Karpas-422 (cell line): ENCODE measurements at places on chromosomes 16 and 17. TPM values are rescaled to one million over a fixed set of nuclear protein-coding genes. Genes with fewer than 3 reads are reported as not detected.
A peak's percentile ranks its signal among the peaks of the same experiment; 100 is the strongest.

GRCh38 chr16:53745753-53746266 is 41.9 kb downstream of the FTO start:
- DNase-seq = no peak

DNA sequence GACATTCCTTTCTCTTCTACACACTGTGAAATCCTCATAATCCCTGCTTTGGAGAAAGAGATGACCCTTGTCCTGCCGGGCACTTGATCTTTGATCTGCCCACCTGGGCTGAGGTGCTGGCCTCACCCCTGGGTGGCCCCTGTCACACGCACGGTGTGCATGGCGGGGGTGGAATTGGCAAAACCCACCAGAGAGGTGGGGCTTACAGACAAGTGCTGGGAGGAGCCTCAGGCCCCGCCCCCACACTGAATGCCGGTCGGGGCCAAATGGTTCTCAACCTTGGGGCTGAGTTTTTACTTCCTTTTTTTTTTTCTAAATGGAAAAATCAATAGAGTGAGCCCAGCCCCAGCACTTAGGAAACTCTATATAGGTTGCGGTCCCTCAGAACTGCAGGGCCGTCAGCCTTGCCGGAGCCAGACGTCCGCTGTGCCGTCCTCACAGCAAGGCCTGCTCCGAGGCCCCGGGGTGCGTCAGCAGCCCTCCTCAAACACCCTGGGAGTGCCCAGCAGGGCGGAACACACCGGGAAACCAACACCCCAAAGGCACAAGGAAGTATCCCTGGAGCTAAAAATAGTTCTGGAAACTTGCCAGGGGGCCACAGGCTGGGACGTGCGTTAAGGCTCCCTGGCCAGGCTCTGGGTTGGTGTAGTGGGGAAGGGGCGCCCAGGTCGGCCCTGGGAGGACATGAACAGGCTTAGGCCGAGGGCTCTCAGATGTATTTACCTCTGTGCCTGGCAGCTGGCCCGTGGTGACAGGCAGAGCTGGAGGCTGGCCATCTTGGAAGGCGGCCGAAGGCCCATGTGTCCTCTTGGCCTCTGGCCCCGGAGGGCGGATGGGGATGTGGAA is 11.0 kb downstream of the GPRC5C start:
- DNase-seq = no peak

DNA sequence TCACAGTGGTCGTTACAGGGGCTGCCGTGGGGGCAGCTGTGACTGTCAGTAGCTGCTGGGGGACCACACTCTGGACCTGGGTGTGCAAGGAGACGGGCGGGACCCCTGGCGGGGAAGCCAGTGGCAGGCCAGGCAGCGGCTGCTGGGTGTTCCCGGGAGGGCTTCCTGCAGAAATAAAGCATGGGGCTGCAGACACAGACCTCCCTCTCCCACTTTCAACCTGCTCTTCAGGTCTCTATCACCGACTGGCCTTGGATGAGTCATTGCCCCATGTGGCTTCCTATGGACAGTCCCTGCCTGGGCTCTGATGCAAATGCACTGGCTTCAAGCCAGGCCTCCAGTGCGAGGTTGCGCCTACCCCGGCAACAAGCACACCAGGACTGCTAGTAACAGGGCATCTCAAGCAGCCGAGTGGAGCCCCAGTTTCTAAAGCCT is 17.2 kb downstream of the SREBF1 start:
- peak; percentile 87 for DNase-seq

DNA sequence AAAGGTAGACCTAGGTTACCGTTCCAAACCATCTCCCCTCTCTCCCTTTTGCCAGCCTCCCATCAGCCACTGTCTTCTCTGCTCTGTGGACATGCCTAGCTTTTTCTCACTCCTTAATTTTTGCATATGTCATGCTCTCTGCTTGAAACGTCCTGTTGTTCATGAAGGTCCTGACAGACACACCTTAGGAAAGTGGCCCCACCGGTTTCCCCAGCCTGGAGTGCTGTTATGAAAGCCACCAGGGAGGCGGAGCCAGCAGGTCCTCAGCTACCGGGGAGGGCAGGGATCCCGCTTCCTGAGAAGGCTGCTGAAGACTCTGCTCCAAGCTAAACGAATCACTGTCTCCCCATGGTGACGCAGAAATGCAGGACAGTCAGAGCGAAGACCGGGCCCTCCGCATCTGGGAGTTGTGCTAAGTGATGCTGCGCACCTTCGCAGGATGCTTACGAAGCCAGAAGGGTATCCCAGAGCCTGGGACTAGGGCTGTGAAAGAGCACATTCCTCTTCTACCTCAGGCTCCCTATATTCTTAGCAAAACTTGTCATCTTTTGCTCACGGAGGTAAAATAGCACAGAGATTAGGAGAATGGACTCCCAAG is 2.3 kb upstream of the SLC16A11 start:
- no peak for DNase-seq

GRCh38 chr16:84501077-84501735 is 3.3 kb downstream of the MEAK7 start:
- DNase-seq = no peak

- DNase-seq = no peak
Measured at GRCh38 chr16:22001591-22001990, 675 bp upstream of the PDZD9 start.

DNA sequence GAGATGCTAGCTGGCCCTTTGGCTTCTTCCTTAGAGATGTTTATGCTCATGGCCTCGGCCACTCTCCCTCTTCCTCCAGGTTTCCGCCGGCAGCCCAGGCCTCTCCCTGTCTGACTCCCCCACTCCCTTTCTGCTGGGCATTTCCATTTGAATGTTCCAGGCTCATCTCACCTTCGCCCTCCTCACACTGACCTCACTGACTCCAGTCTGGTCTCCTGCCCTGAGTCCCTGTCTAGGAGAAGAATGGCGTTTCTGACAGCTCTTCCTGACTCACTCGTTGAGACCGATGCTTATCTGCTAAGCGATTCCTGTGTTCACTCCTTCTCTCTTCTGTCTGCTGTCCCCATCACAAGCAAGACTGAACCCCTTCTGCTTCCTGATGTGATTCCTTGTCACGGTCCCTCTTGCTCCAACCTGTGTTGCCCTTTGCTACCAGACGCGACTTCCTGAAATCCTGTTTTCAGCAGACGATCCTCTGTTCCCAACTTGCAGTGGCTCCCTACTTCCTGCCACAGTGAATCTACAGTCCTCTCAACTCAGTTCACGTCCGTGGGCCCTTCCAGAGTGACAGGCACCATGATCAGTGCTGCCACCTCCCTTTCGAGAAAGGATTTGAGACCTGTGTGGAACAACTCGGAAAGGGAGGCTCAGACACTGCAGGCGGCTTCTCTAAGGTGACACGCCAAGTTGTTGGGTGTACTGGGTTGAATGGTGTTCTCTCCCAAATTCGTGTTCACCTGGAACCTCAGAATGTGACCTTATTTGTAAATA is 176.4 kb downstream of the MSI2 start:
- DNase-seq = no peak

DNA sequence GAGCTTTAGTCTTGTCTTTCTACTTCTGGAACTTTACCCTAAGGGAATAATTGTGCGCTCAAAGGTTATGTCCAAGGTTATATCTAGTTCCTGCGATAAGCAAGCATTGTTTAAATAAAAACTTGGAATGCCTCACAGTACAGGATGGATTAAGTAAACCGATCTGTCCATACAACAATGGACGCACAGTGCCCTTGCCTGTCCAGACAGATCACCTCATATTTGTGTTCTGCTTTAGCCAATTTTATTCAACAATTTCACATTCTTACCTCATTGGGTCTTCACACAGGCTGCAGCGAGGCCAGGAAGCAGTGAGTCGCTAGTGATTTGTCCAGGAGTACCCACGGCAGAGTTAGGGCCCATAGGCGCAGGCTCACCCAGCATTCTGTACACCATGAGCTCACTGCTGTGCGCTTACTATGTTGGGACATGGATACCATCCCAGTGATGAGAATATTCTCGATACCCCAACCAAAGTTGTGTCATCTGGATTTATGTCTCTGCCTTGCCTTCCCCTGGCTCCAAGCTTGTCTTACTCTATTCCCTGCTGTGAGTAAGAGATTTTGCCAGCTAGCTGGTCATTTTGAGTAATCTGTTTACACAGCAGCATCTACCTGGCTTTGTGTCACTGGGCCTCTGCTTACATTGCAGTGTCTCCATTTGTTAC is 39.8 kb downstream of the USP43 start:
- no peak for DNase-seq

- DNase-seq = no peak
Measured at GRCh38 chr17:4557626-4558346, 2.6 kb downstream of the GGT6 start.

- DNase-seq = no peak
Measured at GRCh38 chr16:78985716-78986605, 614.6 kb downstream of the MAF start.

DNA sequence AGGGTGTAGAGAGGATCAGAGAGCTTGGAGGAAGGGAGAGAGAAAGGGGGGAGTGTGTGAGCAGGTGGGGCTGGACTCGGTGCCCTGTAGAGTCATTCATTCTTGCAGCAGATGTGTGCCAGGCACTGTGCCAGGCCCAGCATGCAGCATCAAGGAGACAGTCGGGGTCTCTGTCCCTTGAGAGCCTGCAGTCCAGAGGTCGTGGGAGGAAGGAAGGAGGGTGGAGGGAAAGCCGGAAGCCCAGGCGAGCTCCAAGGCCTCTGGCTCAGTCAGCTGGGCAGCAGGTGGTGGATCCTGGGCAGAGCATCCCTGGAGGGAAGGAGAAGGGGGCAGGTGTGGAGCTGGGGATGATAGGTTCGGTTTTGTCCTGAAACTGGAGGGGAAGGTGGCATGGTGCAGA is 27.5 kb downstream of the EPN2 start:
- no peak for DNase-seq

DNA sequence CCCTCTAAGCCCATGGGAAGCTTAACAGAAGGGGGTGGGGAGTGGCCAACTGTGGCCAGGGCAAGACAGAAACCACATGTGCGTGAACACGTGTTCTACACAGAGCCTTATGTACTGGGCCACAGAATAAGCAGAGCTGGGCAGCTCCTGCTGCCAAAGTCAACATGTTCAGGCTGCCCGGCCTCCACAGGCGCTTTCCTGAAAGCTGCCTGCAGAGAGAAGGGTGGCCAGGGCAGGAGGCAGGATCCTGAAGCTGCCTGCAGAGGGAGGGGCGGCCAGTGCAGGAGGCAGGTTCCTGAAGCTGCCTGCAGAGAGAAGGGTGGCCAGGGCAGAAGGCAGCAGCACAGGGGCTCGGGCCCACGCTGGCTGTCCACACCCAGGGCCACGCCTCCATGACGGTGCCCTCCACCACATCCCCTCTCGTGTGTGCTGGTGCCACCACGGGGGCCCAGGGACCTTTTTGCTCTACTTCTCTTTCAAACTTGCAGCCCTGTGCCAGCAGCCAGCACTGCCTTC is 79.5 kb downstream of the ANKRD11 start:
- no peak for DNase-seq

- no peak for DNase-seq
Measured at GRCh38 chr16:31371619-31372484, 16.9 kb downstream of the ITGAX start.

GRCh38 chr17:29611351-29612093 is 11.2 kb downstream of the CORO6 start:
- DNase-seq = no peak

DNA sequence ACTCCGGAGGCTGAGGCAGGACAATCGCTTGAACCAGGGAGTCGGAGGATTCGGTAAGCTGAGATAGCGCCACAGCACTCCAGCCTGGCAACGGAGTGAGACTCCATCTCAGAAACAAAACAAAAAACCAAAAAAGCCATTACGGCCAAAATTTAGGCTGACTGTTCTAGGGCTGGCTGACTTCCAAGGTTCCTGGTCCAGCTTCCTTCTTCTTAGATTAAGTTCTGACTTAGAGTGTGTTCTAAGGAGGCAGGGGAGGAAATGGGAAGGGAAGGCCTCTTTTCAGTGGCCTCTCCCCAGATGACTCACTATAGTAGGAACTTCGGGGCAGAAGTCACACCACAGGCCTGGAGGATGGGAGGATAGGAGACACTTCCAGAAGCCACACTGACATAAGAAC is 27.7 kb upstream of the CLEC18B start:
- no peak for DNase-seq

GRCh38 chr17:80693511-80693910 is 148.9 kb downstream of the RPTOR start:
- no peak for DNase-seq

DNA sequence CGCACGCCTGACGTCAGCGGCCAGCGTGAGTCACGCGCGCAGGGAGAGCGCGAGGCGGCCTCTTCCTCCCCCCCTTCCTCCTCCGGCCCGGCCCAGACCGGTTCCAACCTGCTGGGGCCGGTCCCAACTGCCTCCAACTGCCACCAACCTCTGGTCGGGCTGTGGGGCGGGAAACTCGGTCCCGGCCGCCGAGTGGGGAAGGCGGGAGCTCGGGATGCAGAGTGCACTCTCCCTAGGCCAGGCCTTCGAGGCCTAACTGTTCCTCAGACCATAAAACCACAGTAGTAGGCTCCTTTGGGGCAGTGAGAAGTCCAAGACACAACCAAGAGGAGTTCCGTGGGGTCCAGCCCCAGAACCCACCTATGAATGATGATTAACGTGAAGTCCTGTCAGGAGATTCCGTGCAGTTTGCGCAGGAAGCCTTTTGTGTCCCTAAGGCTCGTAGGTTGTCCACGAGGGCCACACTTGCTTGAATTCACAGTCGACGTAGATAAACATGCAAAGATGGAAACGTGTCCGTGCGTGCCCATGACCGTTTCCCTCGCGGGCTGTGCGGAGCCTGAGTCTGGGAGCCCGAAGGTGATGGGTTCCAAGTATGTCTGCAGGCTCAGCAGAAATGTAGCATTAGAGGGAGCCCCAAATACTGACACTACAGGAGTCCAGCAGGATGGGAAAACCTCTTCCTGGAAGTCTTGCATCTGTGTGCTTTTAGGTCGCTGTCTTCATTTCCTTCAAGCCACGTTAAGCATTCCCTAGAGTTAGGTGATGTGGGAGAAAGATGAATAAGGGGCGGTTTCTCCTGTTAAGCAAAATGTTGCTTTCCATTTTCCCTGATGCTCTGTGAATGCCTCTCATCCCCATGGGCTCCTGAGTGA is 647 bp downstream of the UNK start:
- DNase-seq = peak; percentile 95

- no peak for DNase-seq
Measured at GRCh38 chr16:89828870-89829629, 775 bp downstream of the SPIRE2 start.

TBKBP1 gene
- 0.25 and 0.56 TPM in 2 replicates for total RNA-seq

PHKG2 gene
- total RNA-seq = 32.3 and 35.5 TPM in 2 replicates

TSPOAP1 gene
- 7.8 and 14.0 TPM in 2 replicates for total RNA-seq

CD300LB gene
- not detected in 2 replicates for total RNA-seq

TEKT5 gene
- 1.6 and 2.6 TPM in 2 replicates for total RNA-seq

TBC1D3E gene
- not detected in 2 replicates for total RNA-seq

SPATA20 gene
- total RNA-seq = 38.8 and 76.8 TPM in 2 replicates

NPIPA2 gene
- total RNA-seq = not detected in 2 replicates

NUTF2 gene
- 179 and 237 TPM in 2 replicates for total RNA-seq

NPIPB2 gene
- total RNA-seq = 4.5 and 17.6 TPM in 2 replicates

TLCD3A gene
- total RNA-seq = 25.8 and 27.4 TPM in 2 replicates

HEATR9 gene
- not detected in 2 replicates for total RNA-seq

HLF gene
- total RNA-seq = not detected in 2 replicates

KRTAP2-3 gene
- total RNA-seq = not detected in 2 replicates

PGAP6 gene
- 50.0 and 58.1 TPM in 2 replicates for total RNA-seq

CACNG1 gene
- total RNA-seq = not detected in 2 replicates

PLA2G10 gene
- total RNA-seq = not detected in 2 replicates
